Dermis microvascular lymphatic vessel endothelial cell (primary cell): ENCODE measurements at places on chromosomes 3 and 15. TPM values are rescaled to one million over a fixed set of nuclear protein-coding genes. Genes with fewer than 3 reads are reported as not detected.

Gene TMEM266
- 0.13 TPM in 1 of 2 replicates, not detected in the other for total RNA-seq

Gene SLC2A2
- total RNA-seq = not detected in 2 replicates

- DNase-seq = no peak
These were observed 4.9 kb downstream of the TMED3 start for GRCh38 chr15:79315623-79316328.

- DNase-seq = no peak
These were observed 21.0 kb downstream of the XXYLT1 start for GRCh38 chr3:195249858-195250464.

- DNase-seq = no peak
These were observed 7.4 kb downstream of the TBC1D23 start for GRCh38 chr3:100268156-100268555.

- peak; percentile 96 for DNase-seq
These were observed 37.2 kb downstream of the IL20RB start for GRCh38 chr3:136994772-136995516.

DNA sequence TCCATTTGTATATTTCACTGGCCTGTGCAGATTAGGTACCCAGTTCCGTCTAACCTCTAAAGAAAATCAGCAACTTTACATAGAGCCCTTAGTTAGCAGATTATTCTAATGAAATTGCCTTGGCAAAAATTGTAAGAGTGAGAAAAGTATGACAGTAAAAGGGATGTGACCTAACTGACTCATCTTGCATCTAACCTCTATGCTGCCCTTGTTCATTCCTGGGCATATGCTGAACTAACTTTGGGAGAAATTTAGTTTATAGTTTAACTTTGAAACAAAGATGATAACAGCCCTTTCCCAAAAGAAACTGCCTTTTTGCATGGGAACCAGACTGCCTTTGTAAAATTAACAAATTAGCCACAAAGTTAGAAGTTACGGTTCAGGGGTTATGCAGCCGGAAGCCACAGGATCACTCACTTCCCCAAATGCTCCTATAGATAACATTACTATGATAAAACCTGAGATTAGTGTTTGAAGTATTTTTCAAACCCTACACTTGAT, 839.8 kb upstream of the ALCAM start:
- DNase-seq = no peak
